ENCODE measurements at places on chromosomes 16 and 17. TPM values are rescaled to one million over a fixed set of nuclear protein-coding genes. Genes with fewer than 3 reads are reported as not detected.

The MPP3 gene
- total RNA-seq, result 22.9 TPM

The STX1B gene
- 51.6 TPM for total RNA-seq

The FBRS gene
- total RNA-seq, result 66.7 TPM

The C16orf96 gene
- 0.83 TPM for total RNA-seq

The TEKT5 gene
- not detected for total RNA-seq

The ANKFY1 gene
- 80.5 TPM for total RNA-seq

The TMIGD1 gene
- not detected for total RNA-seq

The ACAP1 gene
- not detected for total RNA-seq

The MMP2 gene
- 7.0 TPM for total RNA-seq

The CLEC19A gene
- not detected for total RNA-seq

The PIK3R6 gene
- not detected for total RNA-seq

The RASD1 gene
- total RNA-seq, result 140 TPM

The SDK2 gene
- total RNA-seq, result 12.3 TPM

DNA sequence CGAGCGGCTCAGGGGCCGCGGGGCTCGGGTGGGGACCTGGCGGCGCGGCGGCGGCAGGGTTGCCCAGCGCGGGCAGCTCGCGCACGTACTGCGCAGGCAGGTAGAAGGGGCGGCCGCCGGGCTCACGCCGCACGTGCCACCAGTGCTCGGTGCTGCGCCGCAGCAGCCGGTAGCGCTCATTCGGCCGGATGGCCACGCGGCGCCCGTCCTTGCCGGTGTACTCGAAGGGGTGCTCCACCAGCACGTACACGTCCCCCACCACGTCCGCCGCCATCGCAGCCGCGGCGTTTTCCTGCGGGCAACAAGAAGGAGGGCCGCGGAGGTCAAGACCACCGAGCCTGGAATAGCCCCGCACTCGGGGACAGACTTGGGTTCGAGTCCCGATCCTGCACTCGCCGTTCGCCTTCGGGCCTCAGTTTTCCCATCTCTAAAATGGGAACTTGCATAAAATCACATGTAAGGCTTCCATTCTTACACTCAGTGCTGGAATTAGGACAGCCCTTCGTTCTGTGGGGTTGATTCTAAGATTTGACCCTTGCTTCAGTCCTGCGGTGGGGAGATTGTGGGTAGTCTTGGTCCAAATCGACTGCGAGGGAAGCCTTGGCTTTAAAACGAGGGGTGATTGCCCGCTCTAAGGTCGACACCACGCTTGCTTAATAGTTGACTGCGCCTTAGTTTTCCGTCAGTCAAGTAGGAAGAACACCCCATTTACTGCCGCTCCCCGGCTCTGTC, 2.5 kb downstream of the ARHGAP27 start:
- no peak for DNase-seq
- peaks cover 11% of the 10 kb centered on the region for H3K4me1 ChIP-seq
- H3K4me3 ChIP-seq, result peak overlapping the region; percentile 38
- H3K36me3 ChIP-seq, result no peaks in the 10 kb centered on the region

- no peak overlapping the region for H3K4me3 ChIP-seq
- no peaks in the 10 kb centered on the region for H3K27me3 ChIP-seq
- DNase-seq, result no peak
- H3K36me3 ChIP-seq, result no peaks in the 10 kb centered on the region
These were observed 50.1 kb downstream of the PECAM1 start for GRCh38 chr17:64340557-64340956.

DNA sequence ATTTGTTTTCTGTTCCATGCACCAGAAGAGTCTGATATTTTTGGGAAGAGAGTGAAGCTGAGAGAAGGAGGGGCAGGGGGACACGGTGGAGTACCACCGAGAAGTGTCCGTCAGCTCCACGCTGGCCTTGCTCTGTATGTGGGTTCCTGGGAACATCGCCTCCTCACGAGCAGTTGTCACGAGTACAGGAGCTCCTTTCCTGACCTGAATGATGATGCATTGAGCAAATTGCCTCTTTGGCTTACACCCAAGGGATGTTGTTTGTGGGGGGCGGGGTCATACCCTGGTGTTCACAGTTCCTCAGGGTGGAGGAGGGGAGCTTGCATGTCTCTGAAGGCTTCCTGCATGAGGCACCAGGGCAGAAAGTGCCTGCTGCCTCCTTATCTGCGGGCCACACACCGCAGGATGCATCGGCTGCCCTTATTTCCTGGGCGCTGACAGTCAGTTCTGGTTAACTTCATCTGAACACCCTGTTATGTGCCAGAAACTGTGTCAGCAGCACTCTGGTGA, 36.2 kb downstream of the RGS9 start:
- peak; percentile 38 for DNase-seq
- H3K27me3 ChIP-seq, result peaks cover 3% of the 10 kb centered on the region
- peaks cover 5% of the 10 kb centered on the region for H3K4me1 ChIP-seq
- H3K36me3 ChIP-seq, result no peaks in the 10 kb centered on the region
- no peak overlapping the region for H3K27ac ChIP-seq

DNA sequence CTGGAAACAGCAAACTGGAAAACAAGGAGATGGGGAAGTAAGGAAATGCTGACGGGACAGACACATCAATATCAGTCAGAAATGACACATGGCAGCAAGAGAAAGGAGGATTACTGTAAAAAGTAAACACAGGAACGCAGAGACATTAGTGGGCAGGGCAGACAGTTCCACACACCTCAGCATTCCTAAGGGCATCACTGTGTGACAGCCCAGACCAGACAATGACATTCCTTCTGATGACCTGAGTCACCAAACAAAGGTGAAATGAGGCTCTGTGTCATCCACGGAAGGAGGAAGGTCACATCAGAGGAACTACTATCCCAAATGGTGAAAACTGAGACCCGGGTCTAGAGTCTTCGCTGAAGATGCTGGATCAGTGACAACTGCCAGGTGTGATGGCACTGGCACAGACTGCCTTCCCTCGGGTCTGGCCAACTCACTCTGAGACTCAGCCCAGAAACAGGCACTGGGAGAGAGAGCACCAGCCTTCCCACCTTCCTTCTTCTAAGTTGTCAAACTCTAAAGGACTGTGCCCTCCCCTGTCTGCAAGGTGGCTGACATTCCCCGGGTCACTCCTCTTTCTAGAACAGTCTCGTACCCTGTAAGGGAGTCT, 36.7 kb downstream of the TK2 start:
- H3K27me3 ChIP-seq, result peaks cover 19% of the 10 kb centered on the region
- H3K36me3 ChIP-seq, result peaks cover 6% of the 10 kb centered on the region
- peak overlapping the region; percentile 40 for H3K27ac ChIP-seq
- no peak for DNase-seq
- peaks cover 28% of the 10 kb centered on the region for H3K4me1 ChIP-seq

- no peak overlapping the region for H3K4me3 ChIP-seq
- no peaks in the 10 kb centered on the region for H3K36me3 ChIP-seq
- H3K4me1 ChIP-seq, result no peaks in the 10 kb centered on the region
- no peak overlapping the region for H3K27ac ChIP-seq
- no peak for DNase-seq
These were observed 41.9 kb upstream of the SKAP1 start for GRCh38 chr17:48471817-48472410.

- H3K27ac ChIP-seq, result no peak overlapping the region
- peaks cover 19% of the 10 kb centered on the region for H3K27me3 ChIP-seq
- no peak for DNase-seq
- H3K4me1 ChIP-seq, result peaks cover 6% of the 10 kb centered on the region
These were observed 5.8 kb downstream of the PLEKHH3 start for GRCh38 chr17:42670789-42671657.

- no peaks in the 10 kb centered on the region for H3K36me3 ChIP-seq
- H3K4me1 ChIP-seq, result peaks cover 16% of the 10 kb centered on the region
- peak within 1 kb of the TSS; percentile 87 for H3K4me3 ChIP-seq
- H3K27ac ChIP-seq, result peak within 1 kb of the TSS; percentile 77
- H3K27me3 ChIP-seq, result peaks cover 11% of the 10 kb centered on the region
These were observed at the start of gene DBNDD1 for GRCh38 chr16:90018652-90019542. DBNDD1 (minus strand) TSS chr16:90019456; CDS start chr16:90019341, 115 bp downstream.

DNA sequence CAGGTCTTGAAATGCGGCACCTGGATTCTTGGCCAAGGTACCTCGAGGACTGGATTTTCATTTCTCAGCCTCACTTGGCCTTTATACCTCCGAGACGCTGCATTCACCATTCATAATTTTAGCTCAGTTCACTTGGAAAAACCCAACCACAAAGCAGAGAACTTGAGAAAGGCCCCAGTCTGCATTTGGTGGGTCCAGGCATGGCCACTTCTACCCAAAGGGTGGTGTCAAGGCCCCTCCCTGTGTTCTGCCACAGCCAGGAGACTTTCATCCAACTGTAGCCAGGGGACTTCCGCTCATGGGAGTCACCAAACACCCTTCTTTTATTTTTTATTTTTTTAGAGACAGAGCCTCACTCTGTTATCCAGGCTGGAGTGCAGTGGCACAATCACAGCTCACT, 14.7 kb upstream of the TVP23A start:
- no peaks in the 10 kb centered on the region for H3K4me1 ChIP-seq
- H3K4me3 ChIP-seq, result no peak overlapping the region
- H3K27ac ChIP-seq, result no peak overlapping the region
- H3K36me3 ChIP-seq, result no peaks in the 10 kb centered on the region
- H3K27me3 ChIP-seq, result peaks cover 8% of the 10 kb centered on the region
- no peak for DNase-seq

GRCh38 chr16:2853531-2854073, 4.4 kb downstream of the PRSS22 start:
- DNase-seq, result no peak
- H3K4me3 ChIP-seq, result no peak overlapping the region
- H3K27me3 ChIP-seq, result peaks cover 6% of the 10 kb centered on the region
- H3K36me3 ChIP-seq, result peaks cover 7% of the 10 kb centered on the region

GRCh38 chr16:87053016-87053982, 263.9 kb downstream of the C16orf95 start:
- peak; percentile 45 for DNase-seq
- peaks cover 15% of the 10 kb centered on the region for H3K27me3 ChIP-seq
- no peak overlapping the region for H3K27ac ChIP-seq
- peaks cover 20% of the 10 kb centered on the region for H3K4me1 ChIP-seq
- H3K36me3 ChIP-seq, result peaks cover 7% of the 10 kb centered on the region

GRCh38 chr16:88979353-88980015, 2.5 kb upstream of the CBFA2T3 start:
- H3K27me3 ChIP-seq, result peaks cover 6% of the 10 kb centered on the region
- no peaks in the 10 kb centered on the region for H3K36me3 ChIP-seq
- H3K27ac ChIP-seq, result no peak overlapping the region
- H3K4me3 ChIP-seq, result no peak overlapping the region
- DNase-seq, result no peak
- H3K4me1 ChIP-seq, result peaks cover 2% of the 10 kb centered on the region

DNA sequence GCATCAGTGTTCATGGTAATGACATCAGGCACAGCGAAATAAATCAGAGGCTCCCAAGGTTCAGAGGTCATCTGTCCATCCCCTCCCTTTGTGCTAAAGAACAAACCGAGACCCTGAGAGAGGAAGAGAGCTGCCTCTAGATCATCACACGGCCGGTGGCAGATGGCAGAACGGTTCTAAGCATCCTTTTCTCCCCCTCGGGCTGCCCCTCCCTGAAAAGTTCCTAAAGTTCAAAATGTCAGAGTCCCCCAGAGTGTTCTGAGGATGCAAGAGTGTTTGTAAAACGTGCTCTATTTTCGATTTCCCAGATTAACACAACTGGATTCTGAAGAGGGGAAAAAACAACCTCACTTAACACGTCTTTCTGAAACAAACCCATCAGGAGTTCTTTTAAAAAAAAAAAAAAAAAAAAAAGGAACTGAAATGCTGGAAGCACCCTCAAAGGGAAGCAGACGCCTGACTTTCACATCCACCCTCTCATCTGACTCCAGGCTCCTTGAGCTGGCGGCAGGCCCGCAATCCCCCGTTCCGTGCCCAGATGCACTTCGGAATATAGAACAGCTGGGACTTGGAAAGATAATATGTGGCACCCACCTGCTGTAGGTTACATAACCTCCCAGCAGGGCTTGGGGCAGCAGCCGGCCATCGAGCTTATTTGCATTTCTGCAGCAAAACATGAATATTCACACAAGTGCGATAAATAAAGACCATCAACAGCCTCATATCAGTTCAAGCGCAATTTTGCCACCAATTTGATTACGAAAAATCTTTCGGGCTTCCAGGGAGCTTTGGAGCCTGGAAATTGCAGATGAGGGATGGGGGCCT, 115.5 kb upstream of the SMURF2 start:
- H3K4me3 ChIP-seq, result peak overlapping the region; percentile 78
- H3K27ac ChIP-seq, result peak overlapping the region; percentile 96
- H3K4me1 ChIP-seq, result peaks cover 20% of the 10 kb centered on the region
- no peaks in the 10 kb centered on the region for H3K36me3 ChIP-seq

GRCh38 chr16:85646358-85646907, 33.3 kb downstream of the GSE1 start:
- H3K27ac ChIP-seq, result peak overlapping the region; percentile 85
- peaks cover 28% of the 10 kb centered on the region for H3K4me1 ChIP-seq
- H3K27me3 ChIP-seq, result peaks cover 30% of the 10 kb centered on the region
- no peak for DNase-seq

DNA sequence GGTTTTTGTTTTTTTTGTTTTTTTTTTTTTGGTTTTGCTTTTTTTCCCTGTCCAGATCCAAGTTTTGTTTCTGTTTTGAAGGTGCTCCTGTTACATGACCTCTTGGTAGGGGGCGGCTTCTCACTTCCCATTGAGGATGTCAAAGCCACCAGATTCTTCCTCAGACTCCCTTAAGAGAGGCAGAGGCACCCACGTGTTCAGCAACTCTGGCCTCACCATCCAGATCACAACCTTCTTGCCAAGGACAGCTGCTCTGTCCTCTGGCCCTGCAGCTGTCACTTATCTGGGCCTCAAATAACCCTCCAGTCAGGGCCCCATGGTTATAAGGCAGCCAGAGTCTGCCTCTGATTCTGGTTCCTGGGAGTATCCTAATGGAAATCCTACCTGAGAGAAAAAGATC, 208.5 kb downstream of the STX8 start:
- peaks cover 23% of the 10 kb centered on the region for H3K4me1 ChIP-seq
- no peaks in the 10 kb centered on the region for H3K36me3 ChIP-seq

DNA sequence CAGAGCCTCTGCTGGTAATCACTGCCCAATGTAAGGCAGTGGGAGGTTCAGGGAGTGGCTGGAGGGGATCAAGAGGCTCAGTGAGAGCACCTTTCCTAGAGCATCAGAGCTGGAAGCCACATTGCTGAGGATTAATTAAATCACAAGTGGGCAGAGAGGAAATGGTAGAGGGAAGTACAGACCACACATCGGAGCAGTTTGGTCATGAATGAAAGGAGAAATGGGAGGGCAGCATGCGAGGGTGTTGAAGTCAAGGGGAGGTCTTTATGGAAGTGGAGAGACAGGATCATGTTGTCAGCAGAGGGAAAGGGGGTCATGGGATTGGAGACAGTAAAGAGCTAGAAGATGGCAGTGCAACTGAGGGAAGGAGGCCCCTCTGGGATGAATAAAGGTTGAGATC, 2.3 kb downstream of the CCL17 start:
- no peak overlapping the region for H3K27ac ChIP-seq
- DNase-seq, result no peak
- peaks cover 2% of the 10 kb centered on the region for H3K4me1 ChIP-seq
- H3K27me3 ChIP-seq, result peaks cover 13% of the 10 kb centered on the region
- peaks cover 7% of the 10 kb centered on the region for H3K36me3 ChIP-seq

Data from glutamatergic neuron (in vitro differentiated cells).